HepG2 (cell line): ENCODE measurements at places on chromosomes 12 and 14. TPM values are rescaled to one million over a fixed set of nuclear protein-coding genes. Genes with fewer than 3 reads are reported as not detected.

- DNase-seq, result no peak
Measured at GRCh38 chr12:100061814-100062213, 77.1 kb upstream of the ANKS1B start.

CFAP251 gene
- 0.07 and 0.42 TPM in 2 replicates for total RNA-seq

- no peak for DNase-seq
Measured at GRCh38 chr14:74347097-74347794, 1.0 kb upstream of the VRTN start.

MOK gene
- total RNA-seq, result 11.8 and 15.3 TPM in 2 replicates

OVCH1 gene
- not detected in 2 replicates for total RNA-seq

- DNase-seq, result no peak
Measured at GRCh38 chr14:100428727-100429126, 105.6 kb downstream of the SLC25A47 start.

KCNJ8 gene
- total RNA-seq, result not detected in 2 replicates

- peak; percentile 51 for DNase-seq
Measured at GRCh38 chr12:6752167-6752920, 597 bp downstream of the MLF2 start.

OTX2 gene
- not detected in 2 replicates for total RNA-seq

EVL gene
- total RNA-seq, result 10.5 and 15.1 TPM in 2 replicates

LRCOL1 gene
- total RNA-seq, result not detected in 2 replicates

DNA sequence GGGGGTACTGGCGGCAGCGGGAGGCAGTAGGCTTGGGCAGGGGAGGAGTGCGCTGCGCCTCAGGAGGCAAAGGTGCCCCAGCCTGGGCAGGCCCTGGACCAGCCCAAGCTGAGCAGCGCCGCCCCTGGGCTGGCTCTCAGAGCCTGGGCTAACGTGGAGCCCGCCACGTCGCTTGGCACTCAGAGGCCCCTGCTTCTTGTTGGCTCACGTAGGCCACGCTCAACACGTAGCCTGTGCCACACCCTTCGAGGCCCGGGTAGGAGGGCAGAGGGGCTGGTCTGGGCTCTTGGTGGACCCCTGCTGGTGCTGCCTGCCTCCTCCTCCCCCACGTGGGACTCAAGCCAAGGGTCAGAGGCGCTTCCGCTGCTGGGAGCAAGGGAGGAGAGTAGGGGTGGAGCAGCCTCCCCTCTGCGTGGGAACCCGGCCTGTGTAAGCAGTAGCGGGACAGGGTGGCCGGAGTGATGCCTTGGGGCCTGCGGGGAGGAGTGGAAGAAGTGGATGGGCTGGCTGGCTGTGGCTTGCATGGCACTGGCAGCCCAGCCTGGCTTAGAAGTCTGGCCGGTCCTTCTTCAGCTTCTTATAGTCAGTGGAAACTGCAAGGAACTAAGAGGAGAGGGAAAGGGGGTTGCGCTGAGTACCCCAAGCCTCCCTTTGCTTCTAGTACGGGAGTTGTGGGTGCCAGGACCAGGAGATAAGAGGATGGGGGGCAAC lies 5.7 kb downstream of the SHMT2 start:
- DNase-seq, result peak; percentile 63

DNA sequence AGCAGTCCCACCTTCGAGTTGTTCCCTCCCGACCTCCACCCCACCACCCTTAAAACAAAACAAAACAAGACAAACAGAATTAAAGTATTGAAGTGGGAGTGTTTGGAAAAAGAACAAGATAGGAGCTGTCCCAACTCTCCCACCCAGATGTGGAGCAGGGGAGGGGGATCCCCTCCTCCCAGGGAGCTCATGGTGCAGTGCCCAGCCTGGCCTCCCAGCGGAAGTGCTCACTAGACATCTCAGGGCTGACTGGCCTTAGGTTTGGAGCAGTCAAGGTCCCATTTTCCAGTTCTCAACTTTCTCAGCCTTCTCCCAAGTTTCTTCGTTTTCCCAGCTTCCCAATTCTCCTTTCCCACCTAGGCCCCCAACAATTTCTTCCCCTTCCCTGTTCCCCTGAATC lies 2.9 kb downstream of the SP7 start:
- DNase-seq, result no peak

DNA sequence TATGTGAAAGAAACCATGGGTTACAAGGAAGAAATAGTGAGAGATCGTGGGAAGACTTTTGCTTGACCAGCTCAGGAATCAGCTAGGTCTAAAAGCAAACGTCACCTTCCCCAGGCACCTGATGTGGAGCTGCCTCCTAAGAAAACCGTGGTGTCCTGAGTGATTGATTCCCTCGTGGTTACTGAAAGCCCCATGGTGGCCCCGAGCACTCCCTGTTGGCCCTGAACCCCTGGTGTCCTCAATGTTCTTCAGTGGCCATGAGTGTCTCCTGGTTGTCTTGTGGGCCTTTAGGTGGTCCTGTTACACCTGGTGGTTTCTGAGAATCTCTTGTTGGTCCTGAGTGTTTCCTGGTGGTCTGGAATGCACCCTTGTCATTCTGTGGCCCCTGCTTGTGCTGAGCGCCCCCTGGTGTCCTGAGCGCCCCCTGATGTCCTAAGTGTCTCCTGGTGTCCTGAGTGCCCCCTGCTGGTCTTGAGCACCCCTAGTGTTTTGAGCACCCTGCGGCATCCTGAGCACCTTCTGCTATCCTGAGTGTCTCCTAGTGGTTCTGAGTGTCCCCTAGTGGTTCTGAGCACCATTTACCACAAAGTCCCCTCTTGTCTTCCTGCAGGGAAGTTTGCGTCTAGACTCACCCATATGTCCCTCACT lies 518.7 kb downstream of the TMEM121 start:
- DNase-seq, result peak; percentile 83

- peak; percentile 36 for DNase-seq
Measured at GRCh38 chr14:50000380-50001150, 107.7 kb downstream of the ARF6 start.

PARPBP gene
- total RNA-seq, result 28.4 and 43.3 TPM in 2 replicates

LARP4 gene
- total RNA-seq, result 42.7 and 56.2 TPM in 2 replicates

GRCh38 chr12:130838284-130838950 lies 633 bp downstream of the STX2 start:
- DNase-seq, result peak; percentile 27

DNA sequence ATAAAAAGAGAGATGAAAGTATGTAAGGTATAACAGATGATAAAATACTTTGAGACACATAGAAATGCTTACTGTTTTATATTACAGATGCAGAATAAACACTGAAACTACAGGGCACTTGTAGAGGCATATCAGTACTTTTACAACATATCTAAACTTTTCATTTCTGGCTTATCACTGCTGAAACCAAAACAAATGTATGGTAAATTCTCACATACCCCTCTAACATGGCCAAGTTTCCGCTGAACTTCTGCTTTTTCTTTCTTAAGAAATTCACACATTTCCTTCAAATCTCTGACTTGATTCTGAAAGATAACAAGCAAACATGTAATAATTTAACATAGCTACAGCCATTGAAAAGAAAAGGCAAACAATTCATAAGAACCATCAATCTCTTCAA lies 33.3 kb upstream of the C12orf50 start:
- DNase-seq, result no peak

DNA sequence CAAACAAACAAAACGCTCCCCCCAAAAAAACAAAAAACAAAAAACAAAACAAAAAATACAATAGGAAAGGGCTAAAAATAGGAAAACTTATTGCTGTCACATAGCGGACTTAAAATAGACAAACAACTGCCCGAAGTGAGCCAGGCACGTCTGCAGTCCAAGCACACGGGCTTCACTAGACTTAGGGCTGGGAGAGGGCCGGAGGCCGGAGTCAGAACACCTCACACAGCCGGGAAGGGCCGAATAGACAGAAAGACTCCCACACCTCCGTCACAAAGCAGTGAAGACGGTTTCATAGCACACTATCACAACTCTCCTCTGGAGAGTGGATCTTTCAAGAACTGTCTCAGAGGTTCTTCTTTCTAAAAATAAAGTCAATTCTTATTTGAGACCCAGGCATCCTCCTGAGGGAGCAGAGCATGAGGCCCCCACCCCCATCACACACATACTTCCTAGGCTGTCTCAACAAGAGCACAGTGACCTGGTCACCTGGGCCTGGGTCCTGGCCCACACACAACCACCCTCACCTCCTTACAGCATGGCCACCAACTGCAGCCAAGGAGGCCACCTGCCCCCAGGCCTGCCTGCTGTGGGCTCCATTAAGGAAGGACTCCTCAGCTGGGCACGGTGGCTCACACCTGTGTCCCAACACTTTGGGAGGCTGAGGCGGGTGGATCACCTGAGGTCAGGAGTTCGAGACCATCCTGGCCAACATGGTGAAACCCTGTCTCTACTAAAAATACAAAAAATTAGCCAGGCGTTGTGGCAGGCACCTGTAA lies 6.7 kb downstream of the BAG5 start:
- DNase-seq, result no peak

- peak; percentile 26 for DNase-seq
Measured at GRCh38 chr12:116067892-116068291, 209.6 kb downstream of the MED13L start.

CMA1 gene
- not detected in 2 replicates for total RNA-seq

GRCh38 chr12:54967461-54967860 lies 17.1 kb downstream of the TESPA1 start:
- no peak for DNase-seq

DNA sequence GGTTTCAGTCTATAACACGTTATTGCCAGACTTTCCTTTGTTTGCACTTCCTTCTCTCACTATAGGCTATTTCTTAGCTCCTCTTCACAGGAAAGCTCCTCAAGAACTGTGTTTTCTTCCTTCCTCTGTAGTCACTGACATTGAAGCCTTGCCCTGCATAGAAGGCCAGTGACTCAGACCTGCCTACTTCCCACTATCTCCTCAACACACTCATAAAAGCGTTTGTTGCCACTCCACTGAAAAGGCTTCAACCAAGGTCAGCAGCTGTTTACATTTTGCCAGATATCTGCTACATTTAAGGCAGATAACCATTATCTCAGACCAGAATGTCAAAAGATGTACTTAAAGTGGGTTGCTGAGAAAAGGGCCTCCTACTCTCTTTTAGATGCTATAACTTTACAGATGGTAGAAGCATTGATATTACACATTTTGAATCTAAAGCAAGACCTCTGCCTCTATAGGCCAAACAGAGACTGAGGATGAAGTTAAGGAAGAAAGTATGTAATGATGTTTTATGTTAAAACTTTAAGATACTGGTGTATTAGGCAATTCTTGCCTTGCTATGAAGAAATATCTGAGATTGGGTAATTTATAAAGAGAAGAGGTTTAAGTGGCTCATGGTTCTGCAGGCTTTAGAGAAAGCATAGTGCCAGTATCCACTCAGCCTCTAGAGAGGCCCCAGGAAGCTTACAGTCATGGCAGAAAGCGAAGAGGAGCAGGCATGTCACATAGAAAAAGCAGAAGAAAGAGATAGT lies 233.3 kb upstream of the FLRT2 start:
- no peak for DNase-seq

DNA sequence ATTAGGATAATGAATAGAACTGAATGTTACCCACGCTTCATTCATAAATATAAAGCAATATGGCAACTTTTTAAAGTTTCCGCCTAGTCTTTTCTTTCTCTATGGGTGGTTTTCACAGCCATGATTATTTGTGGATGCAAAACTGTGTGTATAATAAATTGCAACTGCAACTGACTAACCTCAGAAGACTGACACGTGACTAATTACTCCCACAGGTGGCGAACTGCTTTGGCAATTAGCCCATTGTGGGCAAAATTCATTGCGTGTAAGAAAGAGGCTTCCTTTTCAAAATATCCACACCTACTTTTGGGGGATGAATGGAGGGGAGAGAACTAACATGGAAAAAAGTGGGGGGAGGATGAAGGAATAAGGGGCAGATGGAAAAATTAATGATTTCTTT lies 79.0 kb downstream of the SLC25A21 start:
- DNase-seq, result no peak

DNA sequence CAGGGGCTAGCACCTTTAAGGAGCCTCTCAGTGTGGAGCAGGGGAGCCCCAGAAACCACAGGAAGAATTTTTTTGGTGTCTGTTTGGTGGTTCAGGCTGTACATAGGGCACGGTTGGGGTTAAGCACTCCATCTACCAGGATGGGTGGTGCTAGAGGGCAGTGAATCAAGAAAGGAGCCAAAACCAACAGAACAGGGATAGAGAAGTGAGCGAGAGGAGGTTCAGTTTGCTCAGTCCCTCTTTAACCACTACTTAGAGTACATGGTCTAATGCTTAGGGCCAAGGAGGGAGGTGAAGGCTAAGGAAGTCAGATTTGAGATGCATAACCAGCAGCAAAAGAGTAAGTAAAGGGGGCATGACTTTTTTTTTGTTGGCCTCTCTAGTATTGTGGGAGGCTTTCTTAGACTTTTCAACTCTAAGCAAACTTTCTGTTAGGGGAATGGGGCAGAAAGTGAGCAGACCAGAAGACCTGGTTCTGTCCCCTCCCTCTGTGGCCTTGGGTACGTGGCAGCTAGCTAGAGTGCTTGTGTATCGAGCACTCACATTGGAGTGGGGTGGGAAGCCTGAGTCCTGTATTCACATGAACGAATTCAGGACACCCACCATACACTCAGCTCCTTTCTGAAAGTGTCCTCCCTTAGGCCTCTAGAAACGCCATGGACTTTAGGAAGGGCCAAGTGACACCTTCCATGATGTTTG lies 6.6 kb upstream of the NPFF start:
- no peak for DNase-seq

DNA sequence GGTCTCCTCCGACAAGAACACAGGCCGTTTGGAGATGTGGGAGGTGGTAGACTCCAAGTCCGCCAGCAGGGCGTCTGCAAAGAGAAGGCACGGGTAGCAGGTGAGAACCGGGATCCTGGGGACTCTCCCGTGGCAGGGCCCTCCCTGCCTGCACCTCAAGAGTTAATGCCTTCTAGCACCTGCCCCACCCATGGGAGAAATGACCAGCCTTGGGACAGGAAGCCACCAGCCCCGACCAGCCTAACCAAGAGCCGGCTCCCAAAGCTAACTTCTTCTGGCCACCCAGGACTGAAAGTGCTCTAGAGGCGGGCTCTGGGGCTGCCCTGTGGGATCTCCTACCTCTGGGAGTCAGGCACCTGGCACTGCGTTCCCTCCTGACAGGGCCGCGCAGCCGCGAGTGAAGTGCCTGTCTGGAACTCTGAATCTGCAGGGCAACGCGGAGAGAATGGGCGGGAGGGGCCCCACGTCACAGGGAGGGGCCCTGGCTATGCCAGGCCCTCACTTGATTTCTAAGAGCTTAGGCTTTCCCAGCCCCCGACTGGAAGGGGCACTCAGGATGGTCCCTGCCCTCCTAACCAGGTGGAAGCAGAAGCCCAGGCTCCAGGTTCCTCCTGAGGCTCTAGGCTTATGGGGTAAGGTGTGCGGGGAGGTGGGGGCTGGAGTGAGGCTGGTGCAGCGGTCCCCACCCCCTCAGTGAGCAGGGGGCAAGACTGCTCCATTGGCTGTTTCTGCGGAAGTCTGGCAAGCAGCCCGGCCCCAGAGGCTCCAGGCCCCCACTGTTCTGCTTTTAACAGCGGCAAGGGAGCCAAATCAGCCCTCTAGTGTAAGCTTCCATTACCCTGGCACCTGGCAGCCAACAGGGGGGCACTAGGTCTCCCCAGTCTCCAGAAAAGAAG lies 23.6 kb upstream of the RPLP0 start:
- no peak for DNase-seq
